GM04504 (cell line): ENCODE measurements at places on chromosomes 6 and 20.

DNA sequence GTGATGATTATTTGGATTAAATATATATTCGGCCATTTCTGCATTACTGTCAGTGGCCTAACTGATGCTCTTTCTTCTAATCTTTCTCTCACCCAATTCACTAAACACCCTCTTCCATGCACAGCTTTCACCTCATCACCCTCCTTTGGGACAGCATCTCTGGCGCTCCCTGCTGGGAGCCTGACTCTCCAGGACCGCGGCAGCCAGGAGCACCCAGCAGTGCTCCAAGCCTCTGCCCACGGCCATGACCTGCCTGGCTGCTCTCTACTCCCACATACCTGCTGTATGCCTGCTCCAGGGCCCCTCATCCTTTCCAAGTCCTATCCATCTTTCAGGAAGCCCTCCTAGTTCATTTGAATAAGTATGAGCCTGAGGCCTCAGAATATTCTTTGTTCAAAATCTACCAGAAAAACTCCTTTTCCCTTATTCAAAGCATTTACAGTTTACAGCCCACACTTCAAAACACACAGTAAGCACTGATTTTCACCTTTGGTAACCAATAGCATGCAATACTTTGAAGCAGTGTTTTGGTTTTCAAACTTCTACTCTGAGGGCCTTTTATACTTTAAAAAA is 15.2 kb downstream of the CTCFL start:
- DNase-seq, result no peak

DNA sequence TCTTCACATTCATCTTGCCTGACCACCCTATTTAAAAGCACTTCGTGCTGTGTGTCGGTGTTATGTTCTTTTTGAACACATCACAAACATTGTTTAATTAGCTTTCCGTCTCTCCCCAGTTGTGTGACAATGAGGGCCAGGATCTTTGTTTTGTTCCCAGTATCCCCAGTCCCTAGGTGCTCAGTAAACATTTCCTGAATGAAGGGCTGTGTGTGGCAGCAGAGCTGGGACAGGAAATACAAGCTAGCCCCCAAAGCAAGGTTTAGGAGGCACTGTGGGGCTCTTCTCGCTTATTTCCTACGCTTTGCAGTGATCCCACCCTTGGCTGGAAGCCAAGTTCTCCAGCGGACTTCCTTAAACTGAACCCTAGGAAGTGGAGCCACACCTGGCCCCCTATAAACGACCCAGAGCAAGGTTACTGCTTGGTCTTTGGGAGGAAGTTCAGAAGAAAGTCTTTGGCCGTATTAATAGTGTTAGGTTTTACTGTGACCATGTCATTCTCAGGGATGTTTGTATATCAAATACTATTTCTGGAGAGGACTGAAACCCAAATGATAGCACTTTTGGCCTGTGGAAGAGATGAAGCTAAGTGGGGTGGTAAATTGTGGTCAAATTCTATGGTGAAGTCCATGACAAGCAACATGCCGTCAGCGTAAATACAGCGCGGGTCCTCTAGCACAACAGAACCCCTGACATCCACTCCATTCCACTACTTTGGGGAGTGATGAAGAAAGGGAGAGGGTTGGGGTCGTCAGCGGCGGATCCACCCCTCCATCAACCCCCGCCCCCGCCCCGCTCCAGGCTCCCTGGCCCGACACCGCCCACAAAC is 570 bp upstream of the FANCE start:
- no peak for DNase-seq

GRCh38 chr6:122459240-122459639 is 12.4 kb downstream of the SERINC1 start:
- no peak for DNase-seq

DNA sequence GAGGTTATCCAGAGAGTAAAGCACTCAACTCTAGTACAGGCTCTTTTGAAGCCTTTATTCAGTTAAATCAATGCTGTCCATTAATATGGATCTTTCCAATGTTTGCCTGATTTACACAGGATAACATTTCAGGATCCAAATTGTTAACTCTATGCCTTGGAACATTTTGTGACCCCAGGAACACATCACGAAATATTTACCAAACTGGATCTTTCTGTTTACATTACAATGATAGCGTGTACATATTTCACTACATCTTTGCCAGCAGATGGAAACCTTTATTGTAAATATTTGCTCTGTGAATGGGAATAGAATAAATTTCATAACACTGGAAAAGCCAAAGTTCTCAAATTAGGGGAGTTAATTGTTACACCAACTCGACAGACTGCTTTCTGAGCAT is 23.5 kb downstream of the BPIFA2 start:
- DNase-seq, result no peak

DNA sequence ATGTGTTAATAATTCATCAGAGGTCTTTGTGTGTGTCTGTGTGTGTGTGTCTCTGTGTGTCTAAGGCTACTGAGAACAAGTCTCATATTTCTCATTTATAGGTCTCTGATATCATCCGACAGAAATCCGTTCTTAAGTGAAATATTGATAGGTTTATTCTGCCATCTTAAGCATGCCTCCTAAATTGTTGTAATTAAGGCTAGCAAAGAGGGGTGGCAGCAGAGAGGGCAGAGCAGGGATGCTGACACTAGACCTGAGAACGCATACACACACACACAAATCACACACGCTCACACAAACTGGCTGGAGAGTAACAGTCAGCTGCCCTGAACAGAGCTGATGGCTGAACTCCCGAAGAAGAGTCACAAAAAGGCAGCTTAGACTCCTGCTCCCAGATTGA is 84.9 kb upstream of the LRFN2 start:
- DNase-seq, result no peak

DNA sequence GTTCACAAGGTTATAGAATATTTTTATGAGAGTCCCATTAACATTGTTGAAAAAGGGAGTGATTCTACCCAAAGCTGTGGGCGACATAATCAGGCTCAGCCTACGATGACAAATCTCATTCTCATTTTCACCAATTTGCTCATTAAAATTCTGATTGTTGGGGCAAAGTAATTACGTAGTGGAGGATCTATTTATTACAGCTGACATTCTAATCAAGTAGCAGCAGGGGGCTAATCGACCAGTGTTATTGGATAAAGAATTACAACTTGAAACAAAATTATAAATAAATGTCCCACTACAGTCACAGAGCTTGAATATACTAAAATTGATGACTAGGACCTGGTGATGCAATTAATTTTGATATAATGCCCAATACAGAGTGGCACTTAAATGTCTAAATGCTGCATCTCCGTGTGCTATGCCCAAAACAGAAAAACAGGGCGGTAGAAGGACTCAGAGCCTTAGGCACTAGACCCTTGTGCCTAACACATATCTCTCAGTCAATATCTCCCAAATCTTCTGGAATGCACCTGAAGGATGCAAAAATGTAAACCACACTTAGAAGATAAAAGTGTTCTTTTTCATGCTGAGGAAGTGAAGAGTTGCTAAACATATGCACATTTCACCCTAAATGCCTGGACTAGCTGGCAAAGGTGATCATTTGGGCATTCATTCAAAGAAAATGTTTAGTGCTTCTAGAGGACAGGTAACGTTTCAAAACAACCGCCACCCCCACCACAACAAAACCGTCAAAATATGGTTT is 88.3 kb downstream of the CD24 start:
- no peak for DNase-seq

DNA sequence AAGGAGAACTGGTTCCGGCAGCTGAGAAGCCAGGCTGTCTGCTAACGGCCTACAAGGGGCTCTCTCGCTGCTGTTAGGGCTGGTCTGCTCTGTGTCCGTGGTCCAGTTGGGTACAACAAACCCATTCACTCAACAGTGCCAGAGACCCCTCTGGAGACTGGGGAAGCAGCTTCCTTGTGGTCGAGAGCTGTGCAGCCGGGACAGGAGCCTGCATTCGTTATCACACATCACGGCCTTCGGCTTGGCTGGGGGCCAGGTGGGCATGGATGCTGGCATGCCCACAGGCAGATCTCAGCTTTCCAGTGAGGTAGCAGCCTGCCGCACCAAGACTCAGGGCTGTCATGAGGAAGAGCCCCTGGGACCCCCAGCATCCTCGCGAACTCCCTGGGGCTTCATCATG is 124.7 kb downstream of the PREX1 start:
- DNase-seq, result no peak

DNA sequence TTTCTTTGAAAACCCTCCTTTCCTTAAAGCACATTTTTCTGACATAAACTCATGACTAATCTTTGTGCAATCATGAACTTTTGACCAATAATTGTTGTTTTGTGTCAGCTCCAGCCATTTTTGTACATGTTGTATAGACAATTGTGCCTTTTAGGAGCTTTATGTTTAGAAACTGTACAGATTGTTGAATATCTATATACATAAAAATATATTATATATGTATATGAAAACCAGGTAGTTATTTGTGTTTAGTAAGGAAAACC is 125.7 kb upstream of the EDN1 start:
- DNase-seq, result no peak

DNA sequence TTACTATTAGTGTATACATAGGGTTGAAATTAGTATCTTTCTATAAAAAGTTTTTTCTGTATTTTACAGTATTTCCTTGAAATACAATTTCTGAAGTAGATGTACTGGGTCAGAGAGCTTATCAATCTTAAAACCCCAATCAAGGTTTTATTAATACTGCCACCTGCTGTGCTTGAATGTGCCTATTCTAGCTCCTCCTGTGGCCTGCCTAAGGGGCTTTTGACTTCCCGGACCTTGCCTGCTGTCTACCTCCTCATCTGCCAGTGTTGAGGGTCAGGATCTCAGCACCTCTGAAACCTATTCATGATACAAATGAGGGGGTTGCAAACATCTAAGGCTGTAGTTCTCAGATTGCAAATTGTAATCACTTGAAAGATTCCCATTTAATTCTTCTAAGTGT is 9.2 kb downstream of the PACRG start:
- no peak for DNase-seq

GRCh38 chr6:41557335-41557734 is 11.2 kb downstream of the FOXP4 start:
- DNase-seq, result no peak

GRCh38 chr6:133886104-133886775 is 2.7 kb upstream of the TCF21 start:
- no peak for DNase-seq

DNA sequence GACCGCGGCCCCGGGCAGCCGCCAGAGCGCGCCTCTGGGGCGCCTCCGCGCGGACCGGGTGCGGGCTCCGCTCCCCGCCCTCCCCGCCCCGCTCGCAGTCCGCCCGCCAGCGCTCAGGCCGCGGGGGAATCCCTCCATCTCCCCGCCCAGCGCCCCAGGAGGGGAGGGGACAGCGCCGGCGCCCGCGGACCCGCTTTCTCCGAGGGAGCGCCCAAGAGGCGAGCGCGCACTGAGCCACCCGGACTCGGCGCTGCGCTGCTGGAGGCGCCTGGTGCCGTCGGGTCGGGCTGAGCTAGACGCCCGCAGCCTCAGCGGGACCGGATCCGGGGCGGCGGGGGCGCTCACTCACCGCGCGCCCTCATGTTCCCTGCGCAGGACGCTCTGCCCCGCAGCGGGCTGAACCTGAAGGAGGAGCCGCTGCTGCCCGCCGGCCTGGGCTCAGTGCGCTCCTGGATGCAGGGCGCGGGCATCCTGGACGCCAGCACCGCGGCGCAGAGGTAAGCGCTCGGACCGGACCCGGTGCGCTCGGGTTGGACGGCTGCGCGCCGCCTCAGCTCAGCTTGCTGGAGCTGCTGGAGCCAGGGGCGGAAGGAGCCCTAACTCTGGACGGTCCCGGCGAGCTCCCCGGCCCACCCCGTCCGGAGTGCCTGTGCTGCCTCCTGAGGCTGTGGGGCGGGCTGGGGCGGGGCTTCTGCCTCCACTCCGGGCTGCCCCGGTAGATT is 867 bp downstream of the EBF4 start:
- no peak for DNase-seq

DNA sequence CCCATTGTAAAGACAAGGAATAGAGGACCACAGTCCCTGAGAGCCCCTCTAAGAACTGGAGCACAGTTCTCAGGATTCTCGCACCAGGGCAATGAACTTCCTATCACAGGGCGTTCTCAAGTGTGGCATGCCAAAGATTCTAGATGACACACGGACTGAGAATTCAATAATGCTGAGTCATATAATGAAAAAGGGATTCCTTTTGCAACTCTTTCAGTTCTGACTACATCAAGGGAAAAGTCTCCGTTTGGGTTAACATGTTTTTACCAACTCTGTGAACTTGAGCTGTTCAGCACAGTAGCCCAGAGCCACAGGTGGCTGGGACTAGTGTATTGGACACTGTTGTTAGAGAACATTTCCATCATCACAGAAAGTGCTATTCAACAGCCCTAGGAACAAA is 3.4 kb downstream of the MED20 start:
- DNase-seq, result peak; percentile 84

- no peak for DNase-seq
These were observed 322.4 kb downstream of the TFAP2B start for GRCh38 chr6:51141080-51141479.

- no peak for DNase-seq
These were observed 5.5 kb upstream of the CHRNA4 start for GRCh38 chr20:63366390-63367365.

- DNase-seq, result peak; percentile 73
These were observed 300.7 kb downstream of the CLIC5 start for GRCh38 chr6:45714741-45715507.

GRCh38 chr20:63701329-63702035 is 5.0 kb downstream of the TNFRSF6B start:
- DNase-seq, result no peak

DNA sequence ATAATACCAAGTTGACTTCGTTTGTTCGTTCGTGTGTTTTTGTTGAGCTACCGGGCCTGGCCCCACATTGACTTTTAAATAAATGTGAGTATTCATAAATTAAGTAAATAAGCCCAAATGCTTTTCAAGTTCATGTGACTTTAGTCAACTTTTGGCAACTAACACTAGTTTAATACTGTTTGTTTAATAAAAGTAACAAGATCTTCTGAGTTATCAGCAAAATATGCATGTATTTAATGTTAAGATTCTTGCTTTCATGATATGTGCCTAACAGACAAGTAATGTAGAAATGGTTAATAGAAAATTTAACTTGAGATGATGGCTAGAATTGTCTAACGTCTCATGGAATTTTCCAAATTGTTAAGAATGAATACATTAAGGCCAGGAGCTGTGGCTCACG is 38.7 kb upstream of the ECI2 start:
- no peak for DNase-seq

DNA sequence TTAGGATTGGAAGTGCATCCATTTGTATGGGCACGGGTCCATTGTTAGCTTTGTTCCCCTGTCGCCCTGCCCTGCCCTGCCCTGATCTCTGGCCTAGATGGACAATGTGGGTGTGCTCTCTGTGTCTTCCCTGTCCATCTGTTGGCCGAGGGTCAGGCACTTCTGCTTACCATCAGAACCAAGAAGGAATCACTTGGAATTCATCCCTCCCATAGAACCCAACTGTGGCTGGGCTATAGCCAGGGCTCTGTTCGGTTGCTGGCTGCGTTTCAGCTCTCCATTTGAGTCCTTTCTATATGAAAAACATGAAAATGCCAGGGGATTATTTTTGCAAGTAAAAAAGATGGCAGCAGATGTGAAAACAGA is 26.6 kb upstream of the TULP4 start:
- no peak for DNase-seq

GRCh38 chr6:52077180-52077884 is 10.1 kb downstream of the PKHD1 start:
- no peak for DNase-seq

GRCh38 chr20:64192406-64192805 is 28.2 kb downstream of the MYT1 start:
- no peak for DNase-seq

GRCh38 chr6:47631797-47632196 is 66.6 kb upstream of the ADGRF4 start:
- DNase-seq, result no peak
